ENCODE measurements at places on chromosomes 7 and 10. TPM values are rescaled to one million over a fixed set of nuclear protein-coding genes. Genes with fewer than 3 reads are reported as not detected.

Gene AZGP1
- total RNA-seq = 0.71 TPM

DNA sequence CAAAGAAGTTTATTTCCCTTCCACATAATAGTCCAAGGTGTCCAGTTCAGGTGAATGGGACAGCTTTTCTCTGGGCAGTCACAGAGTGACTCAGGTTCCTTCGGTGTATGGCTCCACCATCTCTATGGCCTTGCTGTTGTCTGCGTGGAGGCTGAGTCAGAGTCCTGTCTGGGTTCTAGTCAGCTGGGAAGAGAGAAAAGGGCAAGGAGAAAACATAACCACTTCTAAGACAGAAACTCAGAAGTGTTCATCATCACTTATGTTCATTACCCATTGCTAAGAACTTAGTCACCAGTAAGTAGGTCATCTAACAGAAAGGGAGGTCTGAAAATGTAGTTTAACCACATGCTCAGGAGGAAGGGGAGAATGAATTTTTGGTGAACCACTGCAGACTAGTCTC lies 32.4 kb upstream of the CCDC7 start:
- peak; percentile 98 for DNase-seq

GRCh38 chr7:26360650-26361049 lies 69.0 kb downstream of the SNX10 start:
- no peak for DNase-seq

GRCh38 chr7:32206987-32207386 lies 136.8 kb upstream of the PDE1C start:
- DNase-seq = no peak

DNA sequence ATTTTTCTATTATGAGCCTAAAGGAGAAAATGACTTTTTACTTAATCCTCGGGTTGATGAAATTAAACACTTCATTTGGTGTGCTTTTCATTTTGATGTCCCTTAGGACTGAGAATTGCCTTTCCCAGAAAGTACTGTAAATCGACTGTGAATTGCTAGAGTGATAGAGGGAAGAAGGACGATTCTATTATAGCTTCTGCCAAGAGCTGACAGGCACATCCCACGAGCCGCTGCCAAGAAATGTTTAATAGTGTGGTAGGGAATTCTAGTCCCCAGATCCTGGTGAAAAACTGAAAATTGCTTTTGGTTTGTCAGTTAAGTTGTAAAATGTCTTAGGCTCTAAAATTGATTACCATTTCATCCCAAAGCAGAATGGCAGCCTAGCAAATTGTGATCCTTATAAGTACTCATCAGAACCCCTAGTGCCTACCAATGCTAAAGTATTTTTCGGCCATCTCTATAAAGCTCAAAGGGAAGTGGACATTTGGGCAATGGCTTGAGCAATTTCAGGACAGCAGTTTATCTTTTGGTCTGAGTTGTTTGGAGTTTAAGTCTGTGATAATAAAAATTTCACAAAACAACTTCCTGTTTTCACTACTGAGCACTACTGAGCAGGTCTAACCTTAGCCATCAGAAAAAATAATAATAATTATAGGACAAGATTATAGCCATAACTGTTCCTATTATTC lies 44.6 kb upstream of the HYCC1 start:
- DNase-seq = no peak

Gene GPR37
- 1.4 TPM for total RNA-seq

Data from foreskin keratinocyte (primary cell).